ENCODE measurements at places on chromosomes 3 and 15.
A peak's percentile ranks its signal among the peaks of the same experiment; 100 is the strongest.

DNA sequence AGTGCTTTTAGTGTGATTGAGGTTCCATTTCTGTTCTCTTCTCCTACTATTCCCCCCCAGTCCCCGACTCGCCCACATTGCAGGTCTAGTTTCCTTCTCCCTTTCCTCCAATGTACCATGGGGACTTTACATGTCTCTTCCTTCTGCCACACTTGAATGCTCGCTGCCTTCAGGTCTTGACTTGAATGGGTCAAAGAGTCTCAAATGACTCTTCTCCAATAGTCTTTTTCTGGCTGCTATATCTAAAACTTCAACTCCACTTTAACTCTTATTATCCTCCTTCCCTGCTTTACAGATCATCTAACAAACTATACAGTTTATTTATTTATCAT is 213.9 kb upstream of the SLC2A2 start:
- DNase-seq = no peak

DNA sequence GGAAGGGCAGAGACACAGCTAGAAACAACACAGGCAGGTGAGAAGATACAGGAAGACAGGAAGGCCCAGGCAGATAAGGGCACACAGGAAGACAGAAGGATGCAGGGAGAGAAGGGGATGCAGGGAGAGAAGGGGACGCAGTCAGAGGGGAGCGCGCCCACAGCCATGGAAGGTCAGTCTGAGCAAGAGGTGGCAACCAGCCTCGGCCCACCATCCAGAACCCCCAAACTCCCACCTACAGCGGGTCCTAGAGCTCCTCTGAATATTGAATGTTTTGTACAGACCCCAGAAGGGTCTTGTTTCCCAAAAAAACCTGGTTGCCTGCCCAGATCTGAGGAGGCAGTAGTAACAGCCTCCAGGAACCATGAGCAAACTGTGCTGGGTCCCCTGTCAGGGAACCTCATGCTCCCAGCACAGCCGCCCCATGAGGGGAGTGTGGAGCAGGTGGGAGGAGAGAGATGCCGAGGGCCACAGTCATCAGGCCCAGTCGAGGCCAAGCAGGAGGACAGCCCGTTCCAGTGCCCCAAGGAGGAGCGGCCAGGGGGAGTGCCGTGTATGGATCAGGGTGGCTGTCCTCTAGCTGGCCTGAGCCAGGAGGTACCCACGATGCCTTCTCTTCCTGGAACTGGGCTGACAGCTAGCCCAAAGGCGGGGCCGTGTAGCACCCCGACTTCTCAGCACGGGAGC is 27.6 kb upstream of the SLC28A1 start:
- DNase-seq = no peak

DNA sequence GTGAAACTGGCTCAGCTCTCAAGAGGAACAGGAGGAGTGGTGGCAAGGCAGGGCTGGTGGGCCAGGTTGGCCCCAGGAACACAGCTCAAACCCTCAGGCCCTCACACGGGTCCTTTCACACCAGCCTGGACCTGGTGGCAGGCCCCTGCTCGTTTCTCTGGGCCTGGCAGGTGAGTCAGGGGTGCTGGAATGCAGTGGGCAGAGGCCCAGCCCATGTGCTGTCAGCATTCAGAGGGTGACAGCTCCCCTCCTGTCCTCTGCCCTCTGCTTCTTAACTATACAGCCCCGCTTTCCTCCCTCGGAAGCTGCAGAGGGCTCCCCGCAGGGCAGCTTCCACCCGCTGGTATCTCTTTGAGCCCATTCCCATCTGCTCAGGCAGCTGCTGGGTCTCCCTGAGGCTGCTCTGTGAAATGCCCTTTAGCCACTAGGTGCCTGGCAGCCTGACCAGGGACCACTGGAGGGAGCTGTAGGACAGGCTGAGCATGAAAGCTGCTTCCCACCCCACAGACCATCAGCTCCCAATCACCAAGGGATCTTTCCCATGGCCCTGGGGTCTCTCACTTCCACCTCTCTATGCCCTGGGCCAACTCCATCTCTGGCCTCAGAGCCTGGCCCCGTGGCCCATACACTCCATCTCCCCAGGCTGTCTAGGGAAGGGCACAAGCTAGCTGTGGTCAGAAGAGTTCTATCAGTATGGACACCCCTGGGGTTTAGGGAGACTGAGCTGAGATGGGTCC is 24.8 kb downstream of the SHF start:
- peak; percentile 88 for DNase-seq

GRCh38 chr15:92468991-92469390 is 75.3 kb downstream of the ST8SIA2 start:
- no peak for DNase-seq

- no peak for DNase-seq
Measured at GRCh38 chr3:119555309-119555735, 4.1 kb downstream of the CD80 start.

- no peak for DNase-seq
Measured at GRCh38 chr3:58092521-58092920, 84.3 kb downstream of the FLNB start.

GRCh38 chr15:27730868-27731267 is 368.2 kb downstream of the OCA2 start:
- no peak for DNase-seq

GRCh38 chr15:85618956-85619491 is 175.7 kb downstream of the KLHL25 start:
- peak; percentile 75 for DNase-seq

DNA sequence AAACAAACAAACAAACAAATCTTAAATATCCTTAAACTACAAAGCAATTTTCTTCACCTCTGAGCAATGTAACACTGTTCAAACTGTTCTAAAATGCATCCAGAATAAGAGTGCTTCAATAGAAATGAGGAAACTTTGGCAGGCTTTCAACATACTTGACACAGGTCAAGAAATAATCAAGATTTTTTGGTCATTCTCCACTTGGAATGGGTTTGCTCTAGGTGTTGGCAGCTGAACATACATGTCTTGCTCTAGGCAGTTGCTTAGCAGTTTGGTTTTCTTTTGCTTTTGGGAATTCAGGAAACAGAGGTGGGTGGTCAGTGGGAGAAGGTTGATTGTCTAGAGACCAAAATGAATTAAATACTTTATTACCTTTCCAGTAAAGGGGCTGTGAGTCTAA is 1.4 kb upstream of the LRRC3B start:
- no peak for DNase-seq

DNA sequence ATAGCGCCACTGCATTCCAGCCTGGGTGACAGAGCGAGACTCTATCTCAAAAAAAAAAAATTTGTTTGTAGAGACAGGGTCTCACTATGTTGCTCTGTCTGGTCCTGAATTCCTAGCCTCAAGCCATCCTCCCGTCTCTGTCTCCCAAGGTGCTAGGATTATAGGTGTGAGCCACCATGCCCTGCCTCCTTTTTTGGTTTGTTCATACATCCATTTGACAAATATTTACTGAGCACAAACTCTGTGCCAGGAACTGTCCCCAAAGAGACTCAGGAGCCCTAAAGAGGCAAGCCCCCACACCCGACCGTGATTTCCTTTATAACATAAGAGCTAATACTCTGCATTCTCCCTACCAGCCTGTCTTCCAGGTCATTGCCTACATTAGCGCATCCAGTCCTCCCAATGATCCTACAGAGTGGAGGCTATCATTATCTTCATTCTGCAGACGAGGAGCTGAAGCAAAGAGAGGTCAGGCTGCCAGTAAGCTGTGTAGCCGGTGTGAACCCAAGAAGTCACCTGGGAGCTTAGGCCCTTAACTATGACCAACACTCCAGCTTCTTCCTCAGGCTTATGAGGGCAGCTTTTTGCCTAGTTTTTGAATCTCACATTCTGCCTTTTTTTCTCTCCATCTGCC is 6.3 kb upstream of the PXK start:
- DNase-seq = no peak

GRCh38 chr15:80800067-80800466 is 20.9 kb downstream of the CEMIP start:
- DNase-seq = no peak

GRCh38 chr3:30035935-30036567 is 570.4 kb upstream of the TGFBR2 start:
- DNase-seq = no peak

GRCh38 chr3:134430950-134431445 is 54.8 kb downstream of the ANAPC13 start:
- DNase-seq = no peak

GRCh38 chr3:184496933-184497332 is 64.7 kb upstream of the EPHB3 start:
- no peak for DNase-seq

- DNase-seq = no peak
Measured at GRCh38 chr3:111571907-111572460, 23.2 kb downstream of the ZBED2 start.

DNA sequence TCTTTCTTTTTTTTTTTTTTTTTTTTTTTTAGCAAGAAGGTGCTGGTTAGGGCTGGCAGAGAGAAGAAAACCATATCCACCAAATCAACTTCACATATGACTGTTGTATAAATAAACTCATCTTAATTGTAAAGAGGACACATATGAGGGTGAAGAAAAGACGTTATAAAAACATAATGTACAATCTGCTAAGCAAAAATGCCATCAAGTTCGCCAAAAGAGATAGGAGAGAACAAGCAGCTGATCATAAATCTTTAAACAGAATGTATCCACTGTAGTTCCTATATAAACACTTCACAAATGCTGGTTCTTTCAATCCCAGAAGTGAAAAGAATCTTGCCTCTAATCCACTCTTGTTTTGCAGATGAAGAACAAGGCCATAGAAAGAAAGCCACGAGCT is 9.2 kb downstream of the FGF12 start:
- no peak for DNase-seq

DNA sequence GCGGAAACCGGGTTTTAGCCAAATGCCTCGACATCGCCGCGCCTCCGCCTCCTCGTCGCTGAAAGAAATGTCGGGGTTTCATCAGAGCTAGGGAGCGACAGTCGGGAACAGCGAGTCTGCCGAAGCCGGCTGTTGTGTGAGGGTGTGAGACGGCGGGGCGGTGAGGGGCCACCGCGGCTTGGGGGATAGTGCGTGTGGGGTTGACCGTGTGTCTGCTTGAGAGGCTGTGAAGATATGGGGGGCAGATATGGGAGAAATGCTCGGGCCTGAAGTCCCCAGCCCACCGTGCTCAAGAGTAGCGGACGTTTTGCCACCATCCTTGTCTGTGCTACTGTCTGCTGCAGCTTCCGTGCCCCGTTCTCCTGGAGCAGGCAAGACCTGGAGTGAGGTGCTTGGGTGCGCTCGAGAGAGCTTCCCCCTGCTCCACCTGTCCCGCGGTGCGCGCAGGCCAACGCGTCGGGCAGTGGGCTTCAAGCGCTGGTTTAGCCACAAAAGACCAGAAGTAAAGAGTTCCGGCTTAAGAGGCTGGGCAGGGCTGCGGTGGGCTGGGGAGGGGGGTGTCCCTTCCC is 716 bp upstream of the ISLR2 start:
- DNase-seq = no peak

GRCh38 chr15:76866716-76867321 is 38.3 kb downstream of the SCAPER start:
- DNase-seq = peak; percentile 55

GRCh38 chr15:65821070-65821469 is 29.0 kb upstream of the DENND4A start:
- DNase-seq = no peak

GRCh38 chr15:73922186-73923151 is 3.8 kb upstream of the LOXL1 start:
- DNase-seq = peak; percentile 75

DNA sequence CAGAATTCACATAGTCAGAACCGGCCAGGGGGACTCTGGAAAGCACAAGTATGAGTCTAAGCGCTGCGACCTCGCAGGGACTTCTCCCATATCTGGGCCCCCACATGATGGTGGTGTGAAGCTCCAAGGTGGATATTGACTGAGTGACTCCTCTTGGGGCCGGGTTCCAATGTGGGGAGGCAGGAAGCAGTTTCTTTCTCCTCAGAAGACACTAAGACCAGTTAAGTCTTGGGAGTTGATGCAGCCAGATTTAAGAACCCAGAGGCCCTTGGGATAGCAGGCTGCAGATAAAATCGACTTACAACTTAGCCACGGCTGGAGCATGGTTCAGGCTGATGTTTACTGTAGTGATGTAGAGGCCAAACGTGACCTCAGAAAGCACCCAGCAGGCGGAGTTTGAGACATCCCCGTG is 55.4 kb upstream of the KLF13 start:
- no peak for DNase-seq

DNA sequence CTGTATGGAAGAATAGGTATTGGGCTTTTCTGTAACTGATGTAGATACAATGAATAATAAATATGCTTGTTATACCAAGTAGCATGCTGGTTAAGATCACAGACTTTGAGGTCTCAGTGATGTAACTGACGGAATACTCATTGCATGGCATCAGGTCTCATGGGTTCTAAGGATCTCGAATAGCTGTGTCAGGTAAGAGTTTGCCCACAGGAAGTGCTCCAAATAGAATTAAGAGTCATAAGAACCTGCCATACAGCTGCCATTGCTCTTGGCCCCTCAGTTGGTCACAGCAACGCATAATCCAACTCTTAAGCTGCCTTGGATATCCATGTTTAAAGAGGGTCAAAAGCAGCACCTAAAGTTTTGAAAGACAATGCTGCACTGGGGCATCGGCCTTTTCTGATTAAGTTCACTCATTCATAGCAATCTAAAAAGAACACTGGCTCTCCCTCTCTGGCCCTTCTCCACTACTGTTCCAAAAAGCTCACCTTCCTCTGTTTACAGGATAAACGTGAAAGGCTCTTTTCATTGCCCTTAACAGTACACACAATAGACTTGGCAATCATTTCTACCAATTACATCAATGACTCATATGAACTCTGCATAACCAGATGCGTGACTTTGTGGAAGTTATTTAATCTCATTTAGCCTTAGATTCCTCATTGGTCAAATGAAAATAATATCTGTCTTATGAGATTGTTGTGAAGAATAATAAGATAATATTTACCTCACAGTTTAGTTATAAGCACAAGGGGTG is 74.6 kb downstream of the ZBTB20 start:
- DNase-seq = no peak

GRCh38 chr3:55858302-55858701 is 371.2 kb upstream of the WNT5A start:
- no peak for DNase-seq

GRCh38 chr3:105334138-105334882 is 32.4 kb upstream of the ALCAM start:
- no peak for DNase-seq

DNA sequence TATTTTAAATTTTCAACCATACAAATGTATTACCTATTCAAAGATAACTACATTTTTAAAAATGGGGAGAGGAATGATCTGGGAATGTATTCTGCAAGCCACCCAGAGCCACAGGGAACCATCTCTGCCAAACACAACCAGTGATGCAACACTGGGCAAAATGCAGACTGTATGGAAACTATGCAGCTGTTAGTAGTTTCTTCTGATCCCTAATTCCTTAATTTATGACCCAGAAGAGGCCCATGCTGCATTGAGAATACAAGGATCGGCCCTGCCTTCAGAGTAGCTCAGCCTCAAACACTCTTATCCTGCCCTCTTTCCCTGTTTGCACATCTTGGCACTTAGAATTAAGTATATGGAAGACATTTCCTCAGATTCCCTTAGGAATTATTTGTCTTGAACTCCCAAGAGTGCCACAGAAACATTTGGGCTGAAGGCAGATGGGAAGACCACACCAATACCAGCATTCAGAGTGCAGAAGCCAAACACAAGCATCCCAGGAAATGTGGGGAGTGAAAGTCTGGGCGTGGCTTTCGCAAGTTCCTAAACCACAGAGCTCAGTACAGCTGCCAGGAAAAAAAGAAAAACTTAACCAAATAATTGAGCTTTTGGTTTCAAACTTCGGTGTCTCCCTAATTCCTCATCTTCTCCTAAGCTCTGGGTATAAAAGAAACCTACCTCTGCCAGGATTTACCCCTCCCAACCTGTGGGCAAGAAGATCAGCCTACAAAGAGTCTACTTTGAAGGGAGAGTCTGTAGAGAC is 5.3 kb downstream of the SNUPN start:
- peak; percentile 16 for DNase-seq

GRCh38 chr15:40846841-40847222 is 3.0 kb downstream of the SPINT1 start:
- DNase-seq = peak; percentile 65
